ENCODE measurements at places on chromosomes 16 and 17.

DNA sequence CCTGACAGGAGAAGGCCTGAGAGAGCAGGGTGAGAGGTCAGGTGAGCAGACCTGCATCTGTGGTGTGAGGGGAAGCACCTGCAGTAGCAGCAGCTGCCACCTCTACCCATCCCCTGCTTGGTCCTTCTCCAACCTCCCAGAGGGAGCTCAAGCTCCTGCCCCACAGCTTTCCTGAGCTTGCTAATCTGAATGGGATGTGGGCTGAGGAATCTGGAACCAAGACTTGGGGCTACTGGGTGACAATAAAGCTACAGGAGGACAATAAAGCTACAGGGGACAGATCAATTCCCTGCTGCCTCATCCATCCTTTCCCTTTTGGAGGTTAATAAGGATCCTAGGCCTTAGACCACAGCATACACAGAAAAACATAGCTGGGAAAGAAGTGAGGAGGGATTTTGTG is 4.9 kb upstream of the TBX4 start:
- no peak for DNase-seq

DNA sequence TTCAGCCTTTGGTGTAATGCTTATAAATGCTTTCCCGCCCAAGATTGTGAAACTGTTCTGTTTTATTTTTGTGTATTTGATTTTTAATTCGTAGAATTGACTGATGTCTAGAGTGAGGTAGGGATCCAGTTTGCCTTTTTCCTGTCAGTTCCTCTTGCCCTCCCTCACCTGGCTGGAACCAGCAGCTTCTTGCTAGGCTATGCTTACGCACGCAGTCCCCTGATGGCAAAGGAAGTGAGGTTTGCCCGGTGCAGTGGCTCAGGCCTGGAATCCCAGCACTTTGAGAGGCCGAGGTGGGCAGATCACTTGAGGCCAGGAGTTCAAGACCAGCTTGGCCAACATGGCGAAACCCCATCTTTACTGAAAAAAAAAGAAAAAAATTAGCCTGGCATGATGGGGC is 51.9 kb downstream of the RAB11FIP4 start:
- DNase-seq, result no peak

- DNase-seq, result no peak
Observed at GRCh38 chr16:81752876-81753227, 26.2 kb upstream of the PLCG2 start.

- no peak for DNase-seq
Observed at GRCh38 chr16:48180868-48181480, 25.2 kb upstream of the ABCC12 start.

DNA sequence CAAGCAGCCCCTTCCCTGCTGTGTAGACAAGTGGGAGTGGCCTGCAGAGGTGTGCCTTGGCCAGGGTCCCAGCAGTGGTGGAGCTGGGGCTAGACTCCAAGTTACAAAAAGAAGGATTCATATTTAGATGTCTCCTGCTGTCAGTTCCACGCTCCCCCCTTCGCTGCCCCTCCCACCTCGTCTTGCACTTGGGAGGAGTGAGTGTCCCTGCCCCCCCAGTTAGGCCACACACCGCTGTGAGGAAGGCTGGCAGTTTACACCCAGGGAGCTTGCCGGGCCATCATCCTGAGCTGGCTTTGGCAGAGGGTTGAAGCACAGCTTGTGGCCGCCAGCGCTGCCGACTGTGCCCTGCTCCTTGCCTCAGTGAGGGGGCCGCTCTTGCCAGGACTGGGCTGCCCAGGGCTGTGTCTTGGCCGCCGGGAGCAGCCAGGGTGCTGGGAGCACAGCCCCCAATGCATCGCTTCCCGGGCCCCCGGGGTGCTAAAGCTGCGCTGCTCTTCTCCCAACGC is 44.3 kb downstream of the ELAC2 start:
- no peak for DNase-seq

DNA sequence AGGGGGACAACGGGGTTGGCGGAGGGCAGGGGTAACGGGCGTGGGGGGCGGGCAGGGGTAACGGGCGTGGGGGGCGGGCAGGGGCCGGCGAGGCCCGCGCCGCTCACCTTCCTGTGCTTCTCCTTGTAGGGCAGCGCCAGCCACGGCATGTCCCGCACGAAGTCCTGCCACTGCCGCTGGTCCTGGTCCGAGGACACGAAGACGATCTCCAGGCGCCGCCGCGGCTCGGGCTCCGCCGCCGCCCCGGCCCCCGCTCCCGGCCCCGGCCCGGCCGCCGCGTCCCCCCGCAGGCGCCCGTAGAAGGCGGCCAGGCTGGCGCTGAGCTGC is 401 bp downstream of the NXN start:
- no peak for DNase-seq

DNA sequence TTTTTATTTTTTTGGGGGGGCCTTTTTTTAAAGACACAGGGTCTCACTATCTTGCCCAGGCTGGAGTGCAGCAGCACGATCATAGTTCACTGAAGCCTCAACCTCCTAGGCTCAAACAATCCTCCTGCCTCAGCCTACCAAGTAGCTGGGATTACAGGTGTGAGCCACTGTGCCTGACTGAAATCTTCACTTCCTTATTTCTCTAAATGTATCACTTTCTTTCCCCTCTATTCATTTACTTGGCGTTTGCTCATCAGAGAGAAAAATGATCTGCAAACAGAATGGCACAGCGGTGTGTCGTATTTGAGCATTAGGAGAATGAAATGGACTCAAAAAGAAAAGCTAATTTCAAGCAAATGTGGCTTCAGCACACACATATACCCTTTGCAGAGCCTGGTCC is 44.3 kb upstream of the CDH5 start:
- no peak for DNase-seq

Data from chondrocyte (in vitro differentiated cells).